ENCODE measurements at places on chromosomes 16 and 17.

DNA sequence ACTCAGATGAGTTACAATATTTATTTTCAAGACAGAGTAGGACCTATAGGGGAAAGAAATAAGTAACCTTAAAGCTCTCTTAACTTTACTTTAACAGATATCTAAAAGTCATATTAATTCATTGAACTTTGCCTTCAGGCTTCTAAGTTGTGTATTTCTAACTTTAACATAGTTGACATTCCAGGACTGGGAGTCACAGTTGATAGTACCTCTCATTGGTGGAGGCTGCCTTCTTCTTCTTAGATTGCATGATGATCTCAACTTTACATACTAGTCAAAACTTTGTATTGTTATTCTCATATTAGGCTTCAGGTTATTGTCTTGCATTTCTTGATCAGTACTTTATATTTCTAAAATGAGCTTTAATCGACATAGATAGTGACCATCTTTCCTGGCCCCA, 350.1 kb upstream of the KIF2B start:
- ATAC-seq: no peak

- ATAC-seq: no peak
These were observed 24.1 kb upstream of the CAPN15 start for GRCh38 chr16:503150-504071.

- peak; percentile 13 for ATAC-seq
These were observed 973 bp upstream of the UBTF start for GRCh38 chr17:44220213-44221083.

GRCh38 chr16:55379371-55379770, 55.4 kb downstream of the IRX6 start:
- ATAC-seq: no peak

DNA sequence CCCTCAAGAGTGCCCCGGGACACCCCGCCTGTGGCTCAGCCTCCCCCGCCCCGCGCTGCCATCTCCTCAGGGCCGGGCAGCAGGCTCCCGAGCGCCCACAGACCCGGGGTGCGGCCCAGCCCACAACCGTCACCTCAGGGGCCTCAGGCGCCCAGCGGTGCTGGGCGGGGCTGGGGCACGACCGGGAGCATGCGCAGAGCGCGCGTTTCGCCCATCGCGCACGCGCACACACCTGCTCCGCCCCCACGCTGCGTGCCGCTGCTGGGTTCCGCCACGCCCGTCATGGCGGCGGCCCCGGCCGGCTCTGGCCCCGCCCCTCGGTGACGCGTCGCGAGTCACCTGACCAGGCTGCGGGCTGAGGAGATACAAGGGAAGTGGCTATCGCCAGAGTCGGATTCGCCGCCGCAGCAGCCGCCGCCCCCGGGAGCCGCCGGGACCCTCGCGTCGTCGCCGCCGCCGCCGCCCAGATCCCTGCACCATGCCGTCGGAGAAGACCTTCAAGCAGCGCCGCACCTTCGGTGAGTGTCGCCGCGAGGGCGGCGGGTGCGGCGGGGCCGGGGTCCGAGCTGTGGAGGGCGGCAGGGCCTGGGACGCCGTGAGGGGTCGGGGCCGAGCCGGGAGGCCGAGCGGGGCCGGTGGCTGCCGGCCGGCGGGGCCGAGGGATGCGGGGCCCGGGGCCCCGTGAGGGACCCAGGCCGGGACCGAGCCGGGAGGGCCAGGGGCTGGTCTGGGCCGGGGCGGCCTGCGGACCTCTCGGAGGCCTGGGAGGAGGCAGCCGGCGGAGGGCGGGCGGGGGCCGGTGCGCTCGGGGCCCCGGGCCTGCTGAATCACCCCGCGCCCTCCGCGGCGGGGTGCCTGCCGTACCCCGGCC, at the start of gene MAP1LC3B:
Gene MAP1LC3B, plus strand, starts transcription at position 387 of the 871 bp plus-strand sequence. Its CDS starts 92 bp downstream, at position 479.
- peak; percentile 73 for ATAC-seq

GRCh38 chr16:23709536-23709935, 3.5 kb downstream of the ERN2 start:
- ATAC-seq: no peak

- ATAC-seq: peak; percentile 25
These were observed at the start of gene SREBF1 for GRCh38 chr17:17836818-17837379. Gene SREBF1, minus strand, starts transcription at chr17:17836986. Its CDS starts 169 bp downstream, at chr17:17836817.

- ATAC-seq: no peak
These were observed 25.3 kb downstream of the ZNF778 start for GRCh38 chr16:89242795-89243200.

DNA sequence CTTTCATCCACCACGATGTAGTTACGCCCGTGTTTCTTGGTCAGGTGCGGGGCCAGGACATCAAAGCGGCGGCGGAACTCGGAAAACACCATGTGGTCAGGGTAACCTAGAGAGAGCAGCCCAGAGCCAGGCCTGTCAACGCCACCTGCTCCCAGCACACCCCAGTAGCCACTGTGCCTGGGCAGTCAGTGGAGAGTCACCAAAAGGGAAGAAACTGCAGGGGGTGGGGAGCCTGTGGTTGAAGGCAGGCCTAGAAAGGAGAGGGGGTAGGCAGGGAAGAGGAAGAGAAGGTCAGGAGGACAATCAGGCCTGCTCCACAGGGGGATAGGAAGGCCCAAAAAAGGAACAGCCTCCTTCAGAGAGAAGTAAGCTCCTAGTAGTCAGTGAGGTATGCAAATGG, 64.1 kb downstream of the PIPOX start:
- ATAC-seq: no peak

- ATAC-seq: no peak
These were observed 7.2 kb downstream of the ADORA2B start for GRCh38 chr17:15952048-15952532.

DNA sequence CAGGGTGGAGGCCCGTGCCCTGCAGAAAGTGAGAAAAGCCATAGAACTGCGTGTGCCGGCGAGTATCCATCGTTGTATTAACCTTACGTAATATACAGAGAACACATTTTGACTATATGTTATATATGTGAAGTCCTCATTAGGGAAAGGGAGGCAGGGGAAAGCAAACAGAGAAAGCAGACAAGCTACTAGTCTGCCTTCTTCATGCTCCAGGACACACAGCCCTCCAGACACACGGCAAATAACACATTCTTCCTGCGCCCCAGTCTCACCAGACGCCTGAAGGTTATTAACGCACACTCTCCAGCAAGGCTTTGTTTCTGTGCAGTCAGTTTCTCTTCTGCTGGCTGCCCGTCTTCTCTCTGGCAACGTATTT, 28.8 kb downstream of the PRDM7 start:
- ATAC-seq: no peak

DNA sequence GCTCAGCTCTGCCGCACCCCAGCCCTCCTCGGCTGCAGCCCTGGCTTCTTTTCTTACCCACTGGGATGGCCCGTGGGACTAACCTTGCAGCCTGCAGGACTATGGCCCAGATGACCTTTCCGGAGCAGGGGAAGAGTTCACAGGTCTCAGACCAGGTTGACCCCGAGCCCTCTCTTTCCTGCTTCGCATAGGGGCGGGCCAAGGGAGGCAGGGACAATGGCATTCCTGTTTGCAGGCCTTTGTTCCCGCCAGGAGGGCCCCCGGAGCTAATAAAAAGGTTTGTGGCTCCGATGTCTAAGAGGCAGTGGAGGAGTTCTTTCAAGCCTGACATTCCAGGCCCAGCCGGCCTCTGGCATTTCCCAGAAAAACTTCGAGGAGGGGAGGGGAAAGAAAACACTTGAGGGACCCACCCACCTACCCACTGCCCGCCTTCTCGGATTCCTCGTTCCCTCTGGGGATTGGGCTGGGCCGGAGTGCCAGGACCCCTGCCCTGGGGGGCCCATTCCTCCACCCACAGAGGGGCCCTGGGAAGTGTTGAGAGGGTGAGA, 5.8 kb upstream of the SOCS3 start:
- peak; percentile 40 for ATAC-seq

DNA sequence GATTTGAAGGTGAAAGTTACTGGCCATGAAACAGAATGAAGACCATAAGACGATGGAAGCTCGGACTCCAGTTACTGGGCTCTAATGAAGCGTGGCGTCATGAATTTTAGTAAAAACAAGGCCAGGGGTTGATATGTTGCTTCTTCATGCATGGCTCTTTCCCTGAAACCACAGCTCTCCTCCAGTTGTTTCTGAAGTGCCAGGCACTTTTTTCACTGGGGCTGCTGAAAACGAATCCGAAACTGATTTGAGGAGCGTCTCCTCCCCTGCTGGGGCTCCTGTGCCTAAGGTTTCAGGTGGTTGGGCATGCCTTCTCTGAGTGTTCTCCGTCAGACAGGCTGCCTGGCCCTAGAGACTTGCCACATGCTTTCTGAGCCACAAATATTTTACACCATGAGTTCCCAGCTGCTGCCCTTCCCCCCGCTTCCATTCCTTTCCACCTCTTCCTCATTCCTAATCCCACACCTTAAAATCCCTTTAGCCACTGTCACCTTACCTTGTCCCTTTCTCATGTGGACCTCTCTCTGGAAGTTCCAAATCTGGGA, 3.7 kb upstream of the MYL4 start:
- no peak for ATAC-seq

GRCh38 chr16:24357511-24357910, 101.4 kb downstream of the CACNG3 start:
- ATAC-seq: no peak

- no peak for ATAC-seq
These were observed 540 bp upstream of the RPL38 start for GRCh38 chr17:74202938-74203337.

DNA sequence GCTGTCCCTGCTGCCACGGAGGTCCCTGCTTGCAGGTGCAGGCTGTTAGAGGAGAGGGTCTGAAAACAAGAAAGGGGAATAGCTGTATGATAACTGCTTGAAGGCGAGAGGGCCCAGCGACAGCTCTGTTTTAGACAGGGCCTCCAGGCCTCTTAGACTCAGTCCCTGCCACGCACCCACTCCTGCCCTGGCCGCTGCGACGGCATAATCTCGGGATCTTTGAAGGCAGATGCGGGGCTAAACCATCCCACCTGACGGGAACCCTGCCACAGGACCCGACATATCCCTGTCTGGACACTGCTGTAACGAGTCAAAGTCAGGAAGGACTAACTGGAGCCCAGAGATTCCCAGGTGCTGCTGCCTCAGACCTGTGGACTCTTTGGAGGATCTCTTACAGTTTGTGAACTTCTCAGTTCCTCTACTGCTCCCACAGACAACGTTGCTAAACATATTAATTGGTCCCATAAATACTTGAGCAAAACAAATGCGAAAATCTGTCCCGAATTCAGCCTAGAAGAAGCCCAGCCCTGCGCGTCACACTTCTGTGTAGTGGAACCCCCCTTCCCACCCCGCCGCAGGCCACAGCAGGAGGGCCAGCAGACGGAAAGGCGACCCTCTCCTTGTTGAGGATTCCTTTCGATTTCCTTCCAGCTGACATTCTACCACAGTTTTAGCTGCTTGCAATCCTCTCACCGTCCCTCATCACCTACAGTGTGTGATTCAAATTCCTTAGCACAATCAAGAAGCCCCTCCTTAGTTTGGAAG, 998 bp upstream of the TMEM11 start:
- ATAC-seq: no peak

GRCh38 chr16:797120-797420, 3.5 kb downstream of the GNG13 start:
- ATAC-seq: no peak

DNA sequence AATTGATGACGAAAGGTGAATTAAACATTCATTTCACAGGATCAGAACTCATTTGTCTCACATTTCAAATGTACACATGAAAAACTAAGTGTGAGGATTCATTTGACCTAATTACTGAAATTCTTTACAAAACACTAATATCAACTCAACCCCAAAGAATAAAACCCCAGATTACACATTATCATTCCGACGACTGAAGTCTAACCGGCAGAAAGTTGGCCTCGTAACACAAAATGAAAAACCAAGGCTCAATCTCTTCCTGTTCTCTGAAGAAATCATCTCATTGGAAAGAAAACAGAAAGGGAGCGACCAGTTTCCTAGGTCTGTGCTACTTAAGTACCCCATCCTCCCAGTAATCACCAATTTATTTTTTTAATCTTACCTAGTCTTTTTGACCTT, 1.8 kb downstream of the JPT1 start:
- no peak for ATAC-seq

GRCh38 chr17:69997332-69997731, 77.7 kb upstream of the KCNJ16 start:
- ATAC-seq: no peak

DNA sequence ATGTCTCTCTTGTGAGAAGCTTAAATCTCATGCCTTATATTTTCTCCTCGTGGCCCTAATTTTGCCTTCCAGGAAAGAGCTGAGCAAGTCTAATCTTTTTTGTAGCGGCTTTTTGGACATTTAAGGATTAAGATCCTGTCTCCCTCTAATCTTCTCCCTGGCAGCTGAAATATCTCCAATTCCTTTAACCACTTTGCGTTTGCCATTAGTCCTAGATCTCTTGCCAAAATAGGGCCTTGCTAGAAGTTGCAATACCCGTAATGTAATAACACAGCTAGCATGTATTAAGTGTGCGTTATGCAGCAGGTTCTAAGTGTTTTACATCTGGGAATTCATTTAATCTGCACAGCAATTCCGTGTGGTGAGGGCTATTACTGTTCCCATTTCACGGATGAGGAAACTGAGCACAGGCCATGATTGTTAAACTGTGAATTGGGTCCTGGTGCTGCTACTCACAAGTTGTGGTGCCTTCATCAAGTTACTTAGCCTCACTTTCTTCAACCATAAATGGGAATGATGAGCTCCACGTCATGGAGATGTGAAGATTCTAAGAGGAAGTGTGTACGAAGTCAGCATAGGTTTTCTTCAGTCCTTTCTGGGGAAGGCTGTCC, 198.9 kb upstream of the ASIC2 start:
- no peak for ATAC-seq

GRCh38 chr17:4511199-4511932, 12.7 kb downstream of the SPNS2 start:
- ATAC-seq: no peak

DNA sequence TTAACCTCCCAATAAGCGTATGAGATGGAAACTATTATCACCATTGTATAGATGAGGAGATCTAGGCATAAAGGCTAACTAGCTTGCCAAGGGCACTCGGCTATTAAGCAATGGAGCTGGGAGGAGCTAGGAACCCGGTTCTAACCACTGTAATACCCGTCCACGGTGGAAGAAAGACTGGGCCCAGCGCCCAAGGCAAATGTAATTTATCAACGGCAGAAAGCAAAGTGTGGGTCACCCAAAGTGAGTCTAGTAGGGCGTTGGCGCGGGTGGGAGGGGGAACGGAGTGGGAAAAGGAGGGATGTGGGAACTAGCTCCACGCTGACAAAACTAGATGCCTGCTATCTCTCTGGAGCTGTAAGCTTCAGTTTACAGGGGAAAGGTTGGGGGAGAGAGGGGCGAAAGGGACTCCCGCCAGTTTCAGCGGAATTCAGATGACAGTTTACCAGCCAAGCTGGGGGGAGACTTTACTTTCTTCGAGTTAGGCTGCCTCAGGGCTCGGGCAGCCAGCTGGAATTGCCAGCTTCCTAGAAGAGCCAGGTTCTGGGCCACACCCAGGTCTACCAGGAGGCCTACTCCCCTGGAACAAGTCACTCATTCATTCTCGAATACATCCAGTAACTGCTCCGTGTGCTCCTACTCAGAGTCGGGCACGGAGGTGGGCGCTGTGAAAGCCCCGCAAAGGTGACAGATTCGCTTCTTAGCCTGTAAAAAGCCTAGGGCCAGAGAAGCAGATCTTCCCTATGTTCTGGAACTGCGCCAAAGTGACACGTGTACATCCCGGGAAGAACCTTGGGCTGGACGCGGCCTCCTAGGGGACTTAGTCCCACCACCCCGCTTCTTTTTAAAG, 837 bp downstream of the LRRC59 start:
- peak; percentile 18 for ATAC-seq
